ENCODE measurements at places on chromosomes 1 and 21.
A peak's percentile ranks its signal among the peaks of the same experiment; 100 is the strongest.

DNA sequence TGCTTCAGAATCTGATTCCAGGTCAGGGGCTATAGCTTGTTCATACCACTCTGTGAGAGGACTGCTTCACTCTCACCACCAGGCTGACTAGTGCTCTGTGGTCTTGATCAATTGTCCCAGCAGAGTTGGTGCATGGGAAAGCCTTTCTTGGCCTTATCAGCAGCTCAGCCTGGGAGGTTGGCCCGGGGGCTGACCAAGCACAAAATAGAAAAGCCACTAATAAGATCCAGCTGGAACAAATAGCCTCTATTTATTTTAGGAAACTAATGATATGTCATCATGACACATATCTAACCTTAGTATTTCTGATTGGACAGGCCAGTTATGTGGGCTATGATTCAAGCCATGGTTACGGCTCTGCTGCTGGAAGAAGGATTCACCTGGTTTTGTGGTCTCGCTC, 134.2 kb downstream of the GDAP2 start:
- peak; percentile 93 for DNase-seq

- DNase-seq: no peak
These were observed 2.1 kb downstream of the C1orf21 start for GRCh38 chr1:184388971-184389370.

- no peak for DNase-seq
These were observed 41.1 kb upstream of the CSF3R start for GRCh38 chr1:36523850-36524249.

- no peak for DNase-seq
These were observed 9.0 kb downstream of the CFH start for GRCh38 chr1:196660852-196661251.

GRCh38 chr1:9182784-9183257, 51.8 kb upstream of the H6PD start:
- no peak for DNase-seq

DNA sequence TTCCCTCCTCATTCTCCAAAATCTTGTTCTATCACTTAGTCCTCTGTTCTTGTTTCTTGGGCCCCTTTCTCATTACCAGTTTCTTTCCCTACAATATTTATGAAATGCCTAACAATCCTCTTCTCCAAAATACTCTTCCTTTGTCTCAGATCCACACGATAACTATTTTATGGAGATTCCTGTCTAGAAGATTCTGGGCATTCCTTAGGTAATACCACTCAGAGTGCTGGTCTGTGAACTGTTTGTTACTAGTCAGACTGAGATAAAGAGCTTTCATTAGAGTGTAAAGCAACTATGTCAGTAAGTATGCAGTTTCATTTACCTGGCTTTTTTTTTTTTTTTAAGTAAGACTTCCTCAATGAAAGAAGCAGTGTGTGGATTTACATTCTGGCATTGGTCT, 18.1 kb upstream of the RCOR3 start:
- DNase-seq: no peak

DNA sequence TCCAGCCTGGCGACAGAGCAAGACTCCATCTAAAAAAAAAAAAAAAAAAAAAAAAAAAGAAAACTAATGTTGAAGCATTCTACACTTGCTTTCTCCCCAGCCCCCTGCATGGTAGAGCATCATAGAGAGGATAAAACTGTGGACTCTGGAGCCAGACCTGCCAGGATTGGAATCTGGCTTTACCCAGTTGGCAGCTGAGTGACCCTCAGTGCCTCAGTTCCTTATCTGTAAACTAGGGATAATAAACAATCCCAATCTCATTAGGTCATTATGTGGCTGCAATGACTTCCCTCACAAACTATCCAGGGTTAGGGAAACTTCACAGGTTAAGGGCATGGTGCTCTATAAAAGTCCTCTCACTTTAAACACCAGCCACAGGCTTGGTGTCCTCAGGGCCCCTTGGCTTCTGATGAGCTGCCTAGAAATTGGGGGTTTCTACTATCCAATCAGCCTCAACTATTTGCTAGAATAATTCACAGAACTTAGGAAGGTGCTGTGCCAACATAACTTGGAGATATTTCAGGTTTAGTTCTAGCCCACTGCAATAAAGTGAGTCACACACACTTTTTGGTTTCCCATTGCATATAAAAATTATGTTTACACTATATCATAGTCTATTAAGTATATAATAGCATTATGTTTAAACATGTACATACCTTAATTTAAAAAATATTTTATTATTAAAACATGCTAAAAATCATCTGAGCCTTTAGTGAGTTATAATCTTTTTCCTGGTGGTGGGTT, 180.5 kb upstream of the B3GALT2 start:
- DNase-seq: no peak

GRCh38 chr1:21689661-21690372, 20.7 kb upstream of the RAP1GAP start:
- no peak for DNase-seq

- DNase-seq: no peak
These were observed 143.1 kb downstream of the PHTF1 start for GRCh38 chr1:113616156-113616555.

DNA sequence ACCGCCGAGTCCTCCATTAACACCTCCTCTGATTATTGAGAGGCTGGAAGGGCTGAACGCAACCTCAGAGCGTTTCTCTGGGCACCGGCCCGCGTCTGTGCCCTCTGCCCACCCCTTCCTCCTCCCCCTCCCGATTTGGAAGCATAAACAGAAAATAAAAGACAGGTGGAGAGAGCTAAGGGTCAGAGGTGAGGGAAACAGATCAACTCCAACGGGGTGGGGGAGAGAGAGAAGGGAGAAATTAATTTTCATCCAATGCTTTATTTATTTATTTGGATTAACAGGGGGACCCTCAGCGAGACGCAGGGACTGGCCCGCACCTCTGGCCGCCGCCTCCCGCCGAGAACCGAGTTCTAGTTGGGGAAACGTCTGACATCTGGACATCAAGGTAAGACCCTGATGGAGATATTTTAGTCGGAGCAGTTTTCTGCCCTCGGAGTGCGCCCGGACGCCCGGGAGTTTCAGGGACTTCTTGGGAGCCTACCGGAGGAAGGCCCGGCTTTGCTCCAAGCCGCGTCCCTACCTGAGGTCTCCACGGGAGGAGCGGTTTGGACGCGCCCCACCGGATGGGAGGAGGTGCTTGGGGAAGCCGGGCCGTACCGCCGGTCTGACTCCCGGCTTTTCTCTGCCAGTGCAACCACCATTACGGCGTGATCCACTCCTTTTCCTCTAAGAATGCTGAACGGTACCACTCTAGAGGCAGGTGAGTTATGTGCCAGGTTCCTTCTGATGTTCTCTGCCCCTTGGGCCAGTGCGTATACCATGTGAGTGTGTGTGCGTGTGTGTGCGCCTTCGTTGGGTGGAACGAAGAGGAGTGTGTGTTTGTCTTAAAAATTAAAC, 5.1 kb upstream of the LHX9 start:
- no peak for DNase-seq

GRCh38 chr21:16522548-16522947, 792.8 kb downstream of the USP25 start:
- DNase-seq: peak; percentile 52

- DNase-seq: no peak
These were observed 615 bp downstream of the GPR161 start for GRCh38 chr1:168135921-168136708.

GRCh38 chr1:63916485-63917360, 142.9 kb downstream of the ROR1 start:
- no peak for DNase-seq

- no peak for DNase-seq
These were observed 43.1 kb downstream of the PTPRU start for GRCh38 chr1:29279406-29279805.

- DNase-seq: no peak
These were observed 117.6 kb downstream of the PTPRC start for GRCh38 chr1:198756470-198756869.

DNA sequence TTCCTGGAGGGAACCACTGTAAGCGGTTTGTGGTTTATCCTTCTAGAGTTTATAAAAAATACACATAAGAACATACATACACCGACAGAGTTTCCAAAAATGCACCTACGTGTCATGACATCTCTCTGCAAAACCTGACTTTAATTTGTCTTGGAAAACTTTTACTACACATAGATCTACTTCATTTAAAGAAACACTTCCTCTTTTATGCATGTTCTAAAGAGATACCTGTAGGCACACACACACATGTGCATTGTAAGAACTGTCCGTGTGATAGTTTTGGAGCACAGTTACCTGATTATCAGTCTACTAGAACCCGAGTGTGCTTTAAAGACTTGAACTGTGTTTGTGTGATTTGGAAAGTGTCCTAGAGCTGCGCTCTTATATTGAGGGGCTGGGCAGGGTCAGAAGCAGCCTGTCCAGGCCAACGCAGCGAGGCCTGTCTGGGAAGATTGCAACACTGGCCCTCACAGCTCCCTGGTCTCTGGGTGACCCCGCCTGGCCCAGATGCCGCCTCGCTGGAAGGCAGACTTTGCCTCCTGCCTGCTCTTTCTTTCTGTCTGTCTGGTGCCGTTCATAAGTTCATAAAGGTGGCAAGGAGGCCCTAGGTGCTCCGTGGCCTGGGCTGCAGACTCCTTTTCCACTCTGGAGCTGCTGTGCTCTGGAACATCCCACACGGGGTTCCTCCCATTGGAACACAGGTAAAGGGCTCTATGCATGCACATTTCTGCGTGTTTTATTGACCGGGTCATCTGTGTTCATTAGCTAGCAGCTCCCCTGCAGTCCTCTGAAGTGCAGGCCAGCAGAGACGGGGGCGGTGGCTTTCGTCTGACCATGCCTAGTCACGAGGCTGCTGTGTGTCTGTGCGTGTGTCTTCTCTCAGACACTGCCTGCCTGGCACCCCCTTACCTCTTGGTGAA, 46.3 kb downstream of the AGPAT3 start:
- DNase-seq: no peak

- no peak for DNase-seq
These were observed 57.0 kb upstream of the RGS7 start for GRCh38 chr1:241413974-241414373.

DNA sequence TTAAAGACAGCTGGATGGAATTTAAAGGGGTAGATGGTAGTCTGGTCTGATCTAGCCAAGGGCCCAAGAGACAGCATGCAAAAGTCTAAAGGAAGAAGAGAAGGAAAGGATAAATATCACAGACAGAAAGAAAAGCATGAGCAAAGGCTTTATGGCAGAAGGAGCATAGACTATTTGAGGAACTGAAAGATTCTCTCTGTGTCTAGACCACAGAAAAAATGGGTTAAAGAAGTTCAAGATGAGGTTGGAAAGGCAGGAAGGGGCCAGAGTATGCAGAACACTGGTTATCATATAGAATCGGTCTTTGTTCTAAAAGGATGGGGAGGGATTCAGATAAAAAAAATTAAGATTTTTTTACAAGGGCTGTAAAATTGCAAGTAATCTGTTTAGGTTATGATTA, 136.8 kb upstream of the SGIP1 start:
- no peak for DNase-seq

DNA sequence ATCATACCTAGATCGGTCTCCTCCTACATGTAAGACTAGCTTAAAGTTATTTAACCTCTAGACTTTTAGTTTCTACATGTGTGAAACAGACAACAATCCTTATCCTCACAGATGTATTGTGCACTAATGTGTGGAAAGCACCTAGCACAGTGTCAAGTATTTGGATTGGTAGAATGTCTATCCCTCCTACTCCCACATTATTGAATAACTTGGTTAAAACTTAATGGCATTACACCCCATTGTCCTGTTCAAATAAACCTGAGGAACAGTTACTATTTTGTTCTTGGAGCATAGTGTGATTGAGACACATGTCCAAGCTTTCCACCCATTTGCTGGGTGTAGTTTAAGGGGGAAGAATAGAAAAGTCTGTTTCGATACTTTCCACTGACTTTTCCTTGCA, 208.8 kb upstream of the JUN start:
- no peak for DNase-seq

DNA sequence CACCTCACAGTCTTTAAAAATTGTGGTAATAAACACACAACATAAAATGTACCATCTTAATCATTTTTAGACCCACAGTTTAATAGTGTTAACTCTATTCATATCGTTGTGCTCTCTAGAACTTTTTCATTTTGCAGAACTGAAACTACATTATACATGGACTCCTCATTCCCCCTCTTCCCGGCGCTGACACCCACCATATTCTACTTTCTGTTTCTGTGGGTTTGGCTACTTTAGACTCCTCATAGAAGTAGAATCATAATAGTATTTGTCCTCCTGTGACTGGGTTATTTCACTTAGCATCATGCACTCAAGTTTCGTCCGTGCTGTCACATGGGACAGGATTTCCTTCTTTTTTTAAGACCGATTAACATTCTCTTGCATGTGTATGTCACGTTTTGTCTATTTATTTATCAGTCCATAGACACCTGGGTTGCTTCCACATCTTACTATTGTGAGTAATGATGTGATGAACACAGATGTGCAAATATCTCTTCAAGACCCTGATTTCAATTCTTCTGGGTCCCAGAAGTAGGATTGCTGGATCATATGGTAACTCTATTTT, 62.9 kb upstream of the TMPRSS2 start:
- no peak for DNase-seq

GRCh38 chr21:39714331-39714730, 30.7 kb upstream of the IGSF5 start:
- no peak for DNase-seq

DNA sequence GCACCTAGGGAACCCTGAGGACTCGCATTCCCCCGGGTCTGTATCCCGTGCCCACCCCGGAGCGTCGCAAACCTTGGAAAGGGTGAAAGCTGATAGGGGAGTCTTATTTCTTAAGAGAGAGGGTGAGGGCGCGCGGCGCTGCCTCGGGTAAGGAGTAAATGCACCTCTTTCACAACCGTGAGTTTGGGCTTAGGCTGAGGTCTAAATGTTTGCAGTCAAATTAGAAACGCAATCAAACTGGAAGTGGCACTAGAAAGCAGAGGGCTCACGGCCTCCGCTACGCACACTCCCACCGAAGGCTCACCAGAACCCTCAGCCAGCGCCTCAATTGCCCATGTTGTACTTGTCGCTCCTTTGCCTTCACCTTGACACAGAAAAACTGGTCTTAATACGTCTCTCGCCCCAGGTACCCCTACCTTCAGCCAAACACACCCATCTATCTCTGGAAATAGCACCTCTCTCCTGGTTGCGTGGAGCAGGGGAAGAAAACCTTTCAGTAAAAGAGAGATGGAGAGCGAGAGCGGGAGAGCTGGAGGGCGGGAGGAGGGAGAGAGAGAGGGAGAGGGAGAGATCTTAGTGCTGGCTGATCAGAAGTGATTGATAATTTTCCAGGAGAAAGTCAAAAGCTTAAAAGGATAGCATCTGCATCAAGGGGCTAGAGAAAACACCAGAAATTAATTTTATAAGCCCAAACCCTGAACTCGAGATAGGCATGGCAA, 1.7 kb upstream of the HLX start:
- DNase-seq: no peak

- no peak for DNase-seq
These were observed 9.0 kb downstream of the HCRTR1 start for GRCh38 chr1:31626223-31627207.

DNA sequence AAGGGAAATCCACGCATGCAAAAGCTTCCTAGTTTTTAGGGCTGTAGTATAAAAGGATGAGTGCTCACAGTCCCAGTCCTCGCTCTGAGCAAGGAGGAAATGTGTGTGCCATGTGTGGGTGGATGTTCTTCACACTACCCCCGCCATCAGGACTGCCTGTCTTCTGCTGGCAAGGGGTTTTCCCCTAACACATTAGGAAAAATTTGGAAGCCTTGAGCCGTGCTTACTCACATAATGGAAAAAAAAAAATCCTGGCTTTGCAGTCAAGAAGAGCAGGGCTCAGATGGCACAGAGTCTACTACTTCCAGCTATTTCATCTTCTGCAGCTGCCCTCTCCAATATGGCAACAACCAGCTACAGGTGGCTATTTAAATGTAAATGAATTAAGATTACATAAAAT, 363.1 kb downstream of the PLPP3 start:
- no peak for DNase-seq

- peak; percentile 21 for DNase-seq
These were observed 74.6 kb downstream of the DMRTA2 start for GRCh38 chr1:50348449-50349241.
